ENCODE measurements at places on chromosomes 2 and 18. TPM values are rescaled to one million over a fixed set of nuclear protein-coding genes. Genes with fewer than 3 reads are reported as not detected.

DNA sequence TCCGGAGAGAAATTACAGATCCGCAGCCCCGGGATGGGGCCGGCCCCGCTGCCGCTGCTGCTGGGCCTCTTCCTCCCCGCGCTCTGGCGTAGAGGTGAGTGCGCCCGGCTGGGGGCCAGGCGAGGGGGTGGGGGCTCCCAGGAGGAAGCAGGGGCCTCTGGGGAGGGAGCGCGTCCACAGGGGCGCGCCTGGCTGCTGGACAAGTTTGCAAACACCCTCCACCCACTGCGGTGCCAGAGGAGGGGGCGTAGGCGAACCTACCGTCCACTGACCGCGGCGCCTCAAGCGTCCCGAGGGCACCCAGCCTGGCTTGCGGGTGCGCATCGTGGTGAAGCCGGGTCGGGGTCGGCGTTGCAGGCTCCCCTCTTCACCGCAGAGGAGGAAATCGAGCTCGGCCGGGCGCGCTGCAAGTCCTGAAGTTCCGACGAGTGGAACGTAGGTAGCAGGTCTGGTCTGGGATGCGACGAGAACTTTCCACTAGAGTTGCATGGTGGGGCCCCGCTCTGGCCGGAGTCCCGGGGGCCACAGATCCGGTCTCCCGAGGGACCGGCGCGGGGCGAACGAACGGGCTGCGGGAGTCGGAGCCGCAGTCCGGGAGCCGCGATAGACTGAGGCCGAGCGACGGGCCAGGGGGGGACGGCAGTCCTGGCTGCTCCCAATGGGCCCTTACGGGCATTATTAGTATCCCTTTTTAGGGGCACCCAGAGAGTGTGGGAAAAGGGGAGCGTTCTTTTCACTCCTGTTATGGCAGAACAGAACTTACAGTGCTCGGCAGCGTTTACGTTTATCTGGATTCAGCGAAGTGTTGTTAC is 502 bp downstream of the MERTK start:
- no peak for DNase-seq

GRCh38 chr2:156526950-156527636 is 90.9 kb downstream of the GPD2 start:
- DNase-seq, result no peak

DNA sequence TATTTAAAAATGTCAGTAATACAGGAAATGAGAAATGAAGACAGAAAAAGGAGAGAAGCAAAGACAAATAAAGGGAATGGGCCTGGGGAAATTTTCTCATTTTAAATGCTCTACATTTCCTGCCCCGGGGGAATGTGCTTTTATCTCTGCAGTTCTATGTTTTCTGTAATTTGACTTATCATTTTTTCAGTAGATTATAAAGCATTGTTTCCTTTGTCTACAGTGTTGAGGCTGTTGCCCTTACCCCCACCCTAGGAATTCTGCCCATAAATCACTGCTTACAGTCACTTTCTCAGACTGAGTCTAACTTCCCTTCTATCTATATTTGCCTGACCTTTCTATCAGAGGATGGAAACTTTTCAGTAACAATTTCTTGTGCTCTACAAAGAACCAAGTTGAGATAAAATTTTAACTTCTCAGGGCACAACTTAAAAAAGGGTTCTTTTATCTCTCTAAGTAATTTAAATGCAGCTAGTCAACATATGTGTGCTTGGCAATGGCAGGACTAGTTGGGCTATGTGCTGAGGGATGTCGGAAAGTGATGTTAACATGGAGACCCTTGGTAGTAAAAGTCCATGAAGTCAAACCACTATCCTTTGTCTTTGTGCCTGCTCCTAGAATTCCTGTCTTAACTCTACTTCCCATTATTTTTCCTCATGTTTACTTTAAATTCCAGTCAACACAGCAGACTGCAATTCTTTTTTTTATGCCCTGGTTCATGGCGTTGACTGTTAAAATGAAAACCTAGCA is 146.5 kb upstream of the MMADHC start:
- DNase-seq, result no peak

DNA sequence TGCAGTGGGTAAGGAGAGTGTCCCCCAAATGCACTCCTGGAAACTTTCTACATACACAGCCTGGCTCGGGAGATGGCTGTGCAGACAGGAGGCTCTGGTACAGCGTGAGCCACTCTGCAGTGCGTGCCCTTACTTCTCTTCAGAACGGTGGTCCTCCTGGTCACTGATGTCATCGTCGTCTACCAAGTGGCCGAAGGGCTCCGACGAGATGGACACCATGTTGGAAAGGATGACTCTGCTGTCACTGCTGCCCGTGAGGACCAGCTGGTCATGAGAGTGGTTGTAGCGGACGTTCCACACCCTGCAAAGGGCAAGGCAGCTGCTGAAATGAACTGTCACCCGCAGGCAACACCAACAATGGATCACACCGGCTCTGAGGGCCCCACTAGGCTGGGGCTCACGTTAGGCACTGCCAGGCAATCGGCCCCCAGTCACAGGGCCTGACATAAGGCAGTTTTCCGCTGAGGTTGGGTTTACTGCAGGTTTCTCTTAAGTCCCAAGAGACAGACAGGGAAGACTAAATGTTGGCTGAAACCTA is 185.3 kb downstream of the EIPR1 start:
- DNase-seq, result no peak

DNA sequence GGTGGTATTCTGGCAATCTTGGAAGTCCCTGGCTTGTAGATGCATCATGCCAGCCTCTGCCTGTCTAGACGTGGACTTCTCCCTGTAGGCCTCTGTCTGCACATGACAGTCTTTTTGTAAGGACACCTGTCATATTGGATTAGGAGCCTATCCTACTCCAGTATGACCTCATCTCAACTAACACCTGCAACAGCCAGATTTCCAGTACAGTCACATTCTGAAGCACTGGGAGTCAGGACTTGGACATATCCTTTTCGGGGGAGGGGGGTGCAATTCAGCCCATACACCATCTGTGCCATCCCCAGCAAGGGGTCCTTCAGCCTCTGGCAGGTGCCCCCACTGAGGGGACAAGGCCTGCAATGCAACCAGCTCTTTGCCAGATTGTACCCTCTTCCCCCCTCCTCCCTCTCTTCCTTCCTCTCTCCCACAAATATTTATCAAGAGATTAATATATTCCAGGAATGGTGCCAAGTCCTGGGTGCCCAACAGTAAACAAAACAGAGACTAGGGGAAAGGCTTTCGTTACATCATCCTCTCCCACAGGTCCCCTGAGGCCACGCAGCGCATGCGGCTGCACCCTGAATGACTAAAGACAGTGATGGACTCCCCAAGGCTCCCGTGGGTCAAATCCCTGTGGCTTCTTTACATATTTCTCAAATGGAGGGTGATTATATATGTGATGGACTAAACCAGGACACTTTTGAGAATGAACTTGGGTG is 20.5 kb upstream of the MYCN start:
- DNase-seq, result no peak

Gene BOK
- total RNA-seq, result 30.5 TPM

Gene POTEI
- total RNA-seq, result not detected

Gene PRADC1
- total RNA-seq, result 12.1 TPM

Data from liver (tissue), 10 donors.